ENCODE measurements at places on chromosomes 2 and 18.
A peak's percentile ranks its signal among the peaks of the same experiment; 100 is the strongest.

GRCh38 chr2:88095022-88095421 is 27.4 kb downstream of the SMYD1 start:
- DNase-seq = no peak

DNA sequence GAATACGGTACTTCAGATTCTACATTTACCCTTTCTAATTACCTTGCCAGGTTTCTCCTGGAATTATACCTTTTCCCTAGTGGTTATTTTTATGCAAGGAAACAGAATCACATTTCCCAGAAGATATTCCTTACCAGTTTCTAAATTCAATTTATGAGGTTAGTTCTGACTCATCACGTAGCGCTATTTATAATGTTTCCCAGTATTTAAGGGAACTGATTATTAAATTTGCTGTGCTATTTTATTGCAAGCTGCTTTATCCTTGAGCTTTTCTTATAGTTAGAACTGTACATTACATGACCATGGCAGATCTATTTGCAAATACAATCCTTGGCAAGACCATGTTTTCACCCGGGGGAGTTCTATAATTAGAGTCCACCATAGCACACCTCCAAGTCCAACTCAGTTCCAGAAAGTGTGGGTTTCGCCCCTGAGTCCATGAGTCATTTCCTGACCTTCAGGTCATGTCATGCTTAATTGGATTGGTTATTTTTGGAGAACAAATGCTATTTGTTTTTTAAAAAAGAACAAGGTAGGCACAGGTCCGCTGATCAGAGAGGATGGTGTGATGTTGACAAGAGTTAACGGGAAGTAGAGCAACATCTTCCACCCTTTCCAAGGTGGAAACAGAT is 126.6 kb downstream of the ZNF532 start:
- no peak for DNase-seq

- peak; percentile 72 for DNase-seq
Observed at GRCh38 chr2:120223034-120223912, at the start of gene TMEM185B. Gene TMEM185B (minus strand): TSS chr2:120223400. CDS start chr2:120222976, 424 bp downstream.

DNA sequence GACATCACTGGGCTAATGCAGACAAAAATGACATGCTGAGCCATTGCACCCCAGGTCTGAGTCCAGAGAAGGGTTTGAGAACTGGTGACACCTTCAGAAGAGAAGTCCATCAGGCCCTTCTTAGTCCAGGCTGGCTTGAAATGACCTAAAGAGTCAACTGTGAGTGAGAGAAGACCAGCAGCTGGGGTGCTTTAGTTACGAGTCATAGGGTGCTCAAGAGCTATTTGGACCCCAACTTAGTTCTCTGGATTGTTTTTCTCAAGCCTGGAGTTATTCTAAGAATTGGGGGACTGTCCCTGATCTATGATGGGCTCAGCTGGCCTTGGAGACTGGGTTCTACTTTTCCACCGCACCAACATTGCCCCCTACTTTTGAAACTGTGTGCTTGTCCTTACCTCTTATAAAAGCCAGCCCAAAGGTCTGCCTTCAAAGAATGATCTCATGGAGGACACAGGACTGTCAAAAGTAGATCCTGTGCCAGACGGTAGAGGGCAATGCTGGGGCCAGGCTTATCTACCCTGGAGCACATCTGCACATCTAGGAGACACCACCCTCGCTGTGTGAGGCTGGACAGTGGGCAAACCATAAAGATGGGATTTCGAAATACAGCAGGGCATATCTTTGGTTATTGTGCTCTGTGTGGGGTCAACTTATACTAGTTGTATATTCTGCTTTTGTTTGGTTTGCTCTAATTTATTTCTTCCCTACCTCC is 333.0 kb upstream of the SLC14A2 start:
- no peak for DNase-seq

DNA sequence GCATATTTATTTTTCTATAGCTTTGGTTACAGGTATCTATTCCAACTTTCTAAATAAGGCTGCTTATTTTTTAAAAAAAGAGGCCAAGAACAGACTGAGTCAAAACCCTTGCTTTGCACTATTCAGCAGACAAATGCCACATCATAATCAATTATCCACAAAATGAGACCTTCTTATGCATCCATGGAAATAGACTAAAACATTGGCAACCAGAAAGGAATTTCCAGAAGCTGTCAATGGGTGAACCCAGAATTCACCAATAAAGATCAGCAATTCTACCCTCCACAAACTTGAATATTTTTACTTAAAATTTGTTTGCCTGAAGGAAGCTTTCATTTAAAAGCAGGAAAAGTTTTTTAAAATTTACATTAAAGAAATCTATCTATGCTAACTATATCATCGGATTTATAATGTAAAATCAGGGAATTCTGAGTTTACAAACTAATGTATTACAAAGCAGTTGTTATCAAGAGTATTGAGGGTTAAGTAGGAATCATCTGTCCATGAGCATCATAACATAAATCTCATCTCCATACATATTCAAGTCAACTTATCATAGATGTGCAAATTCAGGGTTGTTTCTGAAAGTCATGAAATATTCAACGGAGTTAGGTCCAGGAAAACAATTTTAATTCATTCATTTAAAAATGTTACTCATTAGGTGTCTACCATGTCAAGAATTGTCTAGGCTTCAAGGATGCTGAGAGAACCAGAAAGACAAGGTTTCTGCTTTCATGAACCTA is 548.0 kb downstream of the SATB2 start:
- DNase-seq = no peak

DNA sequence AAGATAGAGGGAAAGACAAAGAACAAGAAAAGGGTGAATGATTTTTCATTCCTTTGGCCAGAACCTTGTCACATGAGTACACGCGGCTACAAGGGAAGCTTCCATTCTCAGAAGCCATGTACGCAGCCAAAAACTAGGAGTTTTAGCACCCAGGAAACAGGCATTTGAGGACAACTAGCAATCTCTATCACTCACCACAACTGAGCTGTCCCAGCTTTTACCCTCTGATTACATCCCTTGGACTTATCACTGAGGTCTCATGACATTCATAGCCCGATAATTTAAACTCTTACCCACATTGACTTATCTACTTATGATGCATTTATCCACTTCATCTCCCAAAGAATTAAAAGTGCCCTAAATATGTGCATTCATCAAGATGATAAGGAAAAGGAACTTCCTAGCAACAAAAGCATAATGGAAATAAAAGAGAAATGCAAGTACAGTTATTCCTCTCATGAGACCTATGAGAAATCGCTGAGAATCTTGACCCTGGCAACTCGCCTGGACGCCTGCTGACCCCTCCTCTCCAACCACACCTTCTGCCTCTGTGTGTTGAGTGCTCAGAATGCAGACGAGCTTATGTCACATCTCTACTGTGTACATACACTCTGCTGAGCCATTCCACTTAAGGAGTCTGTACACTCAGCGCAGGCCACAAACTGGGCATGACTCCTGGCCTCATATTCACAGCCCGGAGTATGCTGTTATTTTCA is 28.7 kb upstream of the MFSD6 start:
- peak; percentile 55 for DNase-seq

DNA sequence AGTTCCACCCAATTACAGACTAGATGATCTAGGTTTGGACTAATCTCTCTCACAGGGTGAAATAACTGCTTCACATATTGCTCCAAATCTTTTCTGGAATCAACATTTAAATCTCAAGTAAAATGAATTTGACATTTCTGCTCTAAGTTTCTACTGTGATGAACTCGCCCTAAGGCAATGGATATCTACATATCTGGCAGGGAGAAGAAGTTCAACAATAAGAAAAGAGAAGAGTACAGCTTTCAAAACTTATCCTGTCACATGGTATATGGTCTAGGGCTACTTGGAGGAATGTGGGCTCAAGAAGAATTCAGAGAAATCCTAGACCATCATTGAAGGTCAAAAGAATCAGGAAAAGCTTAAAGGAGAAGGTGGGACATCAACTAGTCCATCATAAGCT is 440.2 kb downstream of the MBD2 start:
- DNase-seq = no peak

DNA sequence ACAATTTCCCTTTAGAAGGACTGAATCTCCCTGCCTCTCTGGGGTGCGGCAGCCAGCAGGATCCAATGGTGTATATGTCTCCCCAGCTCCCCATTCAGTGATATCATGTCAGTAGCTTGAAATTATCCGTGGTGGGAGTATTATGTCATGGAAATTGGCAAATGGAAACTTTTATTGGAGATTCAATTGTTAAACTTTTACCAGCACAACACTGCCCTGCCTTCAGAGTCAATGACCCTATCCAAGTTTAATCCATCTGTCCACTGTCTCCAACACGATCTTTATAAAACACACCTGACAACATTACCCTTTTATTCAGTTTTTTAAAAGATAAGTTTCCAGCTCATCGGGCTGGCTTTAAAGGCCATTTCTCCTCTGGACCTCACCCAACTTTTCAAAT is 5.0 kb upstream of the IL1RN start:
- DNase-seq = no peak

DNA sequence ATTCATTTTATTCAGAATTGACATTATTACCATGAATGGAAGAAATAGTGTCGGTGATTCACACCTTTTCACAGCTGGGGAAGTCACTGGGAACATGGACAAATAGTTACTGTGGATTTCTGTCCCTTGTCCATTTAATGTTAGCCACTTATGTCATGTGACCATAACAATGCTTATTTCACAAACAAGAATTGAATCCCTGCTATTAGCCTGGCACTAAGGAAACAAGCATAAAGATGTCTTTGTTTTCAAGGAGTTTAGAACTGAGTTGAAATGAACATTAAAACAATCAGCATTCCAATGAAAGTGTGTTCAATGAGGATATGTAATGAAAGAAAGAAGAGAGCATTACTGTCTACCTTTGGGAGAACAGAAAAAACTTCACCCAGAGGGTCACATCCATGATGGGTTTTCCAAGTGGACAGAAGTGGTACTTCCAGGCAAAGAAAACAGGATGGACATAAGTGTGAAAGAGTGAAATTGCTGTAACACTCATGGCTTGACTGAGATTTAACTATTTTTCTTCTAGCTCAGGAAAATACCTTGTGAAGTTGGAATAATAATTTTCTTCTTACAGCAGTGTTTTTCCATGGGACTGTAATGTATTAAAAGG is 324.5 kb upstream of the UBE2E3 start:
- no peak for DNase-seq

DNA sequence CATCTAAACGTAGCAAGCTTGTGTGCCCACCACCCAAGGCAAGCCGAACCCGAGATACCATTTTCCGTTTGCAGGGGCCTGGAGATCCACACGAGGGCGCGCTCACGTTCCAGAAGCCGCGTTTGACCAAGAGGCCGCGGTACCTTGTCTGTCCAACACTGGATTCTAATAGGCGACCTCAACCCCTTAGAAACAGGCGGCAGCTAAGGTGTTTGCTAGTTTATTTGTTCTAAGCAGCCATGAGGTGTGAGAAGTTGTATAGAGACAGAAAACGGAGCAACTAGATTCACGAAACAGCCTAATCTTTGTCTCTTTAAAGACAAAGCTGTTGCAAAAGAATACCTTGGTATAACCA is 4.2 kb downstream of the HOXD11 start:
- DNase-seq = no peak

GRCh38 chr2:39516347-39517101 is 79.4 kb upstream of the MAP4K3 start:
- DNase-seq = no peak

DNA sequence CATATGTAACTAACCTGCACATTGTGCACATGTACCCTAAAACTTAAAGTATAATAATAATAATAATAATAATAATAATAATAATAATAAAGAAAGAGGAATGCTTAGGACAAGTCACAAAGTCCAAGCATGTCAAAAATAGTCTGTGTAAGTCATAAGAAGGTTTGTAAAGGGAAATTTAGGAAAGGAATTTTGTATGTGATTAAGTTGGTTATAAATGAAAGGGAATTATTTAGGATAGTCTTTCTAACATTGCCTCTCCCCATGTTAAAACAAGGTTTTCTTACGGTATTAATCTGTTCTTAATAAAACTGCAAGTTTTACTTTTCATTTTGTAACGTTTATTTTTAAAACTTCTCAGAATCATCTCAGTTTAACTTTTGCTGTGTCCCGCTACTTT is 62.8 kb downstream of the SESTD1 start:
- no peak for DNase-seq

- peak; percentile 34 for DNase-seq
Observed at GRCh38 chr2:224650815-224651439, 65.2 kb downstream of the CCDC195 start.

DNA sequence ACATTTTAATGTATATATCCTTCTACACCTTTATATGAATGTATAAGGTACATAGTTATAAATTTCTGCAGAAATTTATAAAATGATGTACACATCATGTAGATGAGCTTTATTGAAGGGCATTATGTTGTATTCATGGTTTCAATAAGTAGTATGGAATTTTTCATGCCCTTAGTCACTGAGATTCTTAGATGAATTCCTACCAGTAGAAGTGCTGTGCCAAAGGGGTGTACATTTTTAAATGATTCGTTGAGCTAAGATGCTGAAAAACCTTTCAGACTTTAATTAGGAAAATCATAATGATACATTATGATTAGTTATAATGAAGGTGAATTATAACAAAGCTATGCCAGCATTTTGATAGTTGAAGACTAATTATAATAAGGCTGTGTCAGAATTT is 115.2 kb downstream of the ZNF236 start:
- DNase-seq = no peak

DNA sequence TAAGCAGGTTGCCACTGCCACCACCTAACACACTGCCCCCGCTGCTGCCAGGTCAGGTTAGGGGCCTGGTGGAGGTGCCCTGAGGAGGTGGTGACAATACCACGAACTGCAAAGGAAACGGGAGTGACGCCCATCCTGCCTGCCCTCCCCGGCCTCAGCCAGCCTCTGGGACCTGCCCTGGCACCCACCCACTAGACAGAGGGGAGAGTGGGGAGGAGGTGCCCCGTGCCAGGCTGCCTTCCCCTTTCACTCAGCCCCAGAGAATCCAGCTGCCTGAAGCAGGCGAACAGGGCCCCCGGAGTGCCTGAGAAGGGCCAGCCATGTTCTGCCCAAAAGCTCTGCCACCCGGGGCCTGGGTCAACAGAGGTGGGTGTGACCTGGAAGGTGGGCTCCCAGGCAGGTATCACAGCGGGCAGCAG is 44.5 kb upstream of the FOSL2 start:
- DNase-seq = no peak

GRCh38 chr2:20582600-20583221 is 68.2 kb downstream of the HS1BP3 start:
- no peak for DNase-seq

All from NCI-H1092 treated with DMSO at 0.1 percent for 48 hours (cell line).